ENCODE measurements at places on chromosomes 2 and 18.

DNA sequence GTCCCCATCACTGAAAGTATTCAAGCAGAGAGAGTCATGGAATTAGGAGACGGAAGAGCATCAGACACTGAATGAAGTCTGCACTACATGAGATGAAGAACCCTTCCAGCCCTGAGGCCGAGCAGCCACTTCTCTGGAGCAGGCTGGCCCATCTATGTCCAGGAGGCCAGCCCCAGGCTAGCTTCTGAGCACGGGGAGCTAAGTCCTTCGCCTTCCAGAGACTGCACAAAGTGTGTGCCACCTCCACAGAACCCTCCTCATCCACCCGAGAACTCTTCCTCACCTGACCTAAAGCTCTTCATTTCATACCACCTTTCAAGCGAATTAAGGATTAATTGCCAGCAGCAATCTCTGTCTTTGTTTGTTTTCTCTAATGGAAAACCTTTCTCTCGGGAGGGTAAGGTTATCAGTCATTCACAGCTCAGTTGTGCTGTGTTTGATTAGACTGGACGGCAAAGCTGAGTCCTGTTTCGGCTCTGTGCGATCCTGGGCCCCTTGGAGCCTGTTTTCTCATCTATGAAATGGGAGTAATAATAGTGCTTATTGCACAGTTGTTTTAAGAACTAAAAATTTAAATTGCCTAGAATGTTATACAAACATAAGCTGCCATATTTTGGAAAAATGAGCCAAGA is 38.0 kb downstream of the SCTR start:
- DNase-seq, result no peak

DNA sequence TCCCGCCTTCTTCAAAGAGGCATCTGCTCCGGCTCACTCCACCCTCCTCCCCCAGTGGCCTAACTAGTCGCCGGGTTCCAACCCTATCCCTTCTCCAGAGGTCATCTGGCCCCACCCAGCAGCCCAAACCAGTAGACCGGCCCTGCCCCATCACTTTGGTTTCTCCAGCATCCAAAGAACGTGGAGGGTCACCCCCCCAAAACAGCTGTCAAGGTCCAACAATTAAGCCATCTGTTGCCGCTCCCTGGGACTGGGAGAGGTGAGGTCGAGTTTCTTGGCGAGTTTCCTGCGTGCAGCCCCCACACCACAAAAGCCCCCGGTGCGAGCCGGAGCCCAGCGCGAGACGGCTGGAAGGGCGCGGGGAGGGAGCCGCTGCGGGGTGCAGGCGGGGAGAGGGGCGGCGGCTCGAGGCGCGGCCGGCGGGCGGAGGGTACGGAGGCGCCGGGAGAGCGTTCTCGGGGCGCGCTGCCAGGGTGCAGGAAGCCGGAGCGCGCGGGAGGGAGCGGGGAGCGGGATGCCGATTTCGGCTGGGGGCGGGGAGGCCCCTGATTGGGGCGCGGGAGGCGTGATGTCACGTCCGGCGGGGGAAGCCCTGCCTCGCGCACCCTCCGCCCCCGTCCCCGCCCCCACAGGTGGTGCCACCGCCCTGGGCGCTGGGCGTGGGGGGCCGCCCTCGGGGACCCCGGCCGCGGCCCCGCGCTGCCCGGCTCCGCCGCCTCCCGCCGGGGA is 571 bp upstream of the GPC1 start:
- peak; percentile 77 for DNase-seq

GRCh38 chr2:174752403-174753037 is 11.8 kb downstream of the CHRNA1 start:
- no peak for DNase-seq

DNA sequence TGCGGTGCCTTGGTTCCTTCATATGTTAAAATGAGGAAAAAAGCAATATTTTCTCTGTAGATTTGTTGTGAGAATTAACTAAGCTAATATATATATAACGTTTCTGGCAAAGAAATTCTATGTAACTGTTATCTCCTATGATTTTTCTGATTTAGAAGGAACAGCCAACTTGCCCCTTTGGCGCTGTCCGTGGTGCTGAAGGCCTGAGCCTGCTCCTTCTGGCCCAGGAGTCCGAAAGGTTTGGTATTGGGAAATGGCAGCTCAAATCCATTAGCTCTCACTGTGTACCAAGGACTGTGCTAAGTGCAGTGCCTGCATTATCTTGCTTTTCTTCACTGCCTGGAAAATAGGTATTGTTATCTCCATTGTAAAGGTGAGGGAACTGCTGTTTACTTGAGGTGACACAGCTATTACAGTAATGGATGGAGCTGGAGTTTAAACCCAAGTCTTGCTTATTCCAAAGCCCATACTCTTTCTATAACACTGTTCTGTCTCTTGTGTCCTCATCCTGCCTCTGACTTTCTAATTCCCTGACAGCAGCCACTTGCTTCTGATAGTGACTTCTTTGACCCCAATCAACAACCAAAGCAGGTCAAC is 52.2 kb downstream of the C1QL2 start:
- DNase-seq, result no peak

DNA sequence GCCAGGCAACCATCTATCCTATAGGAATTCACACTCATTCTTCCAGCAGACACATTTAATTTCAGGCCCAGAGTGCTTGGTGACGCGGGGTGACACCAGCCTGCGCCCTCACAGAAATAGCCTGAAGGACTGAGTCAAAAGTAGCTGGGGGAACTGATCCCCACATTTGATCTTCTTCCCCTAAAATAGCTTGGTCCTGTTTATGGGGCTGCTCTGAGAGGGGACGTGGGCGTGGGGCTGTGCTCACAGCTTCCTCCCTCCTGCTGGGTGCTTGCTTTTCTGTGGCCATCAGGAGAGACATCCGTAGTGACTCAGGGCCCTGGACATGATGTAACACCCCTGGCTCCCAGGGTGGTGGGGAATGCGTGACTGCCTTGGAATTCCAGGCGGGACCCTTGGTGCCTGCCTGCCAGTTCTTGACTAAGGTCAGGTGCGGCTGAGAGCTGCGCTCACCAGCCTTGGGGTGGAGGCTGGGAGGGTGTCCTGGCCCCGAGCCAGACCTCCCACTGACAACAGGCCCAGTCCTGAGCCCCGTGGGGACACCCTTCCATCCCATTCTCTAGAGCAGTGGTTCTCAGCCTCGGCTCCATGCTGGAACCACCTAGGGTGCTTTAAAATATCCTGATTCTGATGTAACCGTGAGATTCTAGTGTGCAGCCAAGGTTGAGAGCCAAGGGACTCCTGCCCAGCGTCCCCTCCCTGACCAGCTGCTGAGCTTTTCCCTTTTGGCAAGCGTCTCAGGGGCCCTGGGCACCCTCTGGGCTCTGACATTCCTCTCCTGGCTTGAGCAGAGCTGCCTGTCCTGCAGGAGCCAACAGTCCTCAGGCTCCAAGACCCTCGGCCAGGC is 47.4 kb upstream of the SMAD7 start:
- peak; percentile 84 for DNase-seq

- DNase-seq, result no peak
These were observed 44.2 kb downstream of the LNPK start for GRCh38 chr2:175957845-175958244.

DNA sequence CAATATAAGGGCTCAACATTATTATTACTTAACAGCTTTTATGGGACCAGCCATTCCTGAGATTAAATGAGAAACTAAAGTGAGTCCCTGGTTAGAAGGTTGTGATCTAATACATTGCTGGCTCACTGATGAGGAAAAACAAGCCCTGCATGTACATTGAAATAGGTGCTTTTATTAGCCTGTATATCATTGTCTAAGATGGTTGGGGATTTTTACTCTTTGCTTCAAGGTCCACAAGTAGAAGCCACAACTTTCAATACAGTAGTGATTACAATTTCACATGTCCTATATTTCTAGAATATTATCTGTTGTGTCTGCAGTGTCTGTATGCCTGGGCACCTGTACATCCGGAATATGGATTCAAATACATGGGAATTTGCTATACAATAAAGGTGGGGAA is 104.1 kb upstream of the FZD5 start:
- DNase-seq, result no peak

GRCh38 chr2:184799379-184799778 is 201.1 kb downstream of the ZNF804A start:
- DNase-seq, result no peak

DNA sequence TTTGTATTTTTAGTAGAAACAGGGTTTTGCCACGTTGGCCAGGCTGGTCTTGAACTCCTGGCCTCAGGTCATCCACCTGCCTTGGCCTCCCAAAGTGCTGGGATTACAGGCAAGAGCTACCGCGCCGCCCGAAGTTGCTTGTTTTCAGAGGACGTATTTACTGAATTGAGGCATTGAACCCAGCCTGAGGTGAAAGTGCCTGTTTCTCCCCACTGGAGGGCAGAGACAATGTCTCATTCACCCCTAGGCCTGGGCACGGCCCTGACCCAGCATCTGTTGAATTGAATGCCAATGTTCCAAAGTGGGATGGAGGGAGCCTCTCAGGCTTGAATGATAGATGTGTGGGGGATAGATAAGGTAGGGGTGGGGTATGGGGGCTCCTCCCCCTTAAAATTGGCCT is 4.5 kb upstream of the TMBIM1 start:
- no peak for DNase-seq

GRCh38 chr2:206718296-206718695 is at the start of gene DYTN:
TSS of gene DYTN (minus strand) at chr2:206718396. CDS start at chr2:206718279, 117 bp downstream.
- no peak for DNase-seq

- DNase-seq, result no peak
These were observed 19.0 kb upstream of the HNMT start for GRCh38 chr2:137945229-137945628.

- DNase-seq, result peak; percentile 4
These were observed 93.7 kb downstream of the CERKL start for GRCh38 chr2:181563101-181563692.

DNA sequence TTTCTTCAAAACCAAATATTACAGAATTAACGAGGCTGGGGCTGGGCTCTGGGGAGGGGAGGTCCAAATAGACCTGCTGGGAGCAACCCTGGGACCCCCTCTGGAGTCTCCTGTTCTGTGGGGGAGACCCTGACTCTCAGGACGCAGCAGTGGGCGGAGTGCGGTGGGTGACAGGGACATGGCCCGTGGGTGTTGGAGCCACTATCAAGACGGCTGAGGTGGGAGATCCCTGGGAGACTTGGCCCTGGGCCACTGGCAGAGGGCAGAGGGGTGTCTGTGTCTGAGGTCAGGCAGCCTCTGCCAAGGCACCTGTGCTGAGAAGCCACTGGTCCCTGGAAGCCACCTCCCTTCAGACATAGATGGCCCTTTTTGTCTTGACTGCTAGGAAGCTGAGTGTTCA is 79.5 kb upstream of the CTDP1 start:
- no peak for DNase-seq

GRCh38 chr2:96931966-96932365 is 54.4 kb downstream of the FAM178B start:
- no peak for DNase-seq

DNA sequence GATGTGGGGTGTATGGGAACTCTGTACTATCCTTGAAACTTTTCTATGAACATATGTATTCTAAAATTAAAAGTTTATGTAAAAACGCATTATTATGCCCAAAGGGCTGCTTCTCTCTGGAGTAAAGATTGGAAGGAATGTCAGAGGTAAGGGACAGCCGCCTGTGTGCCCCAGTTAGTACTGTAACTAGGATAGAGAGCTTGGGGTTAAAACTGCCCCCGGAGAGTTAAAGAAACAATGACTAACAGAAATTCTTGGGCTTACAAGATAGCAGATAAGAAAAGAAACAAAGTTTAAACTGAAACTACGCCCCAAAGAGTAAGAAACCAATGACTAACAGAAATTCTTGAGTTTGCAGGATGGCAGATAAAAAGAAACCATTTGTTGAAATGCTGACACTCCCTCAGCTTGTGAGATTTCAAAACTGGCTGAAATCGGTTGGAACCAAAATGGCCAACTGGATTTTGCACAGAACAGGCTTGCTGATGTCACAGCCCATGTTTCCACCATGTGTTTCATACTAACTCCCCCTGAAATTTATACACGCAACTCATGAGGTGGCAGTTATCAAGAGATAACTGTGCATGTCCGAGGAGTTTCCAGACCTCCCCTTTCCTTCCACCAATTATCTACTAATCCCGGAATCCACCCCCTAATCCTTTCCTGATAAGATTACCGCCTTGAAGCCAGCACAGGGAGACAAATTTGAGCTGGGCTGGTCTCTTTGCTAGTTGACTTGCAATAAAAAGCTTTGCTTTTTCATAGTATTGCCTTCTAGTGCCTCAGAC is 8.7 kb upstream of the TXNDC2 start:
- peak; percentile 67 for DNase-seq

DNA sequence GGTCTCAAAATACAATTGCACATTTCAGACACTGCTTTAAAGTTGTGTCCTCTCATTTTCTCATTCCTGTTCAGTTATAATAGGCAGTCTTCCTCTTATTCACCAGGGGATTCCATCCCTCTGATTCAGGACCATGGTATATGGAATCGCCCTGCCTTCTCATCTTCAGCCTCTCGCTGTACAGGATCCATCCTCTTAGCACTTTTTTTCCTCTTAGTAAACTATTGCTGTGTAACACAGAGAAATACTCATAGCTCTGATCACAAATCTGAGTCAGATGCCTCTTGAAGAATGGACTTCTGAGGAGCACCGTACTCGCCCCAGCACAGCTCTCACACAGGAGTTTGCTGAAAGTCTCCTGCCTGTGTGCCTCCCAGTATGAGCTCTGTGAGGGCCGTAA is 11.3 kb downstream of the RMP24 start:
- peak; percentile 71 for DNase-seq

GRCh38 chr18:76857476-76857875 is 35.1 kb downstream of the ZNF236 start:
- no peak for DNase-seq

GRCh38 chr18:22194151-22194598 is 24.8 kb downstream of the GATA6 start:
- DNase-seq, result no peak

GRCh38 chr18:58239879-58240278 is 195.9 kb downstream of the NEDD4L start:
- no peak for DNase-seq

- DNase-seq, result no peak
These were observed 17.8 kb upstream of the ATL2 start for GRCh38 chr2:38394903-38395341.

DNA sequence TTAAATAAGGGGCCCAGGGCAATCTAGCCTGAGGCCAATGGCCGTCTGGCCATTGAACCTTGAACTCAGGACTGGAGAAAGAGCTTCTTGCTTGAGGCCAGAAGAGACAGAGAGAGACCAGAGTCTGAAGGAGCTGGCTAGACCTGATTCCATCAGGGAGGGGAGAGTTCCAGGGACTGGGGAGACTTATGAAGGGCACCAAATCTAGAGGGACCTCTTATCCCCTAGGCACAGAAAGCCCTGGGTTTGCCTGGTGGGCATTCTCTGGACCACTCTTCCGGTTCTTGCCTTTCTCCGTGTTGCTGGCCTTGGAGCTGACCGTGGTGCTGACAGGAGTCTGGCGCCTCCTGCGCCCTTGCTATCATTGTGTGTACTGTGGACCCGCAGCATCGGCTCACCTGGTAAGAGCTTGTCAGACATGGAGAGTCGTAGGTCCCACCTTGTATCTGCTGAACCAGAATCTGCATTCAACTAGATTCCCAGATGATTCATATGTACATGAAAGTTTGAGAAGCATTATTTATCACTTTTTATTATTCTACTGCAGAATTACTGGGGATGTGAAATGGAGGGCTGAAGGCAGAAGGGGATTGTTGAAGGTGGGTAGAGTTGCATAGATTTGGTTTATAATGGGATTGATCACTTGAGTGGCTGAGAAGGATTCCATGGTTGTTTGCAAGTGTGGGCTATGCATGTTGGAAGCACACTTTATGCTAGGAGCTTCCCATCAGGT is 4.3 kb upstream of the TRPM8 start:
- no peak for DNase-seq

Measured in fibroblast of skin of left biceps (primary cell).